ENCODE measurements at places on chromosomes 1 and 21.
A peak's percentile ranks its signal among the peaks of the same experiment; 100 is the strongest.

DNA sequence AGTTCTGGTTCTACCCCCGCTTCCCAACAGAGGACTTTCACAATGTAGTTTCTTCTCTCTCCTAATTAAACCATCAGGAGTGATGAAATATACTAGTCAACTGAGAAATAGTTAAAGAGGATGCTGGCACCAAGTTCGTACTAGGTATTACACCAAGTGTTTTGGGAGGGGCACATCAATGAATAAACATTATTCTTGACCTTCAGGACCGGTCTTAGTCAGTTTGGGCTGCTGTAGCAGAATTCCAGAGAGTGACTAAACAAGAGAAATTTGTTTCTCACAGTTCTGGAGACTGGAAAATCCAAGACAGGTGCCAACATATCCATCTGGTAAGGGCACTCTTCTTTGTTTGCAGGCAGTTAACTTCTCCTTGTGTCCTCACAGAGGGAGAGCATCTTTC is 103.8 kb downstream of the SPATA17 start:
- DNase-seq, result no peak

- no peak for DNase-seq
Observed at GRCh38 chr1:97307151-97307550, 585.6 kb downstream of the PTBP2 start.

GRCh38 chr1:182786223-182786994 is 3.2 kb upstream of the NPL start:
- DNase-seq, result peak; percentile 70

DNA sequence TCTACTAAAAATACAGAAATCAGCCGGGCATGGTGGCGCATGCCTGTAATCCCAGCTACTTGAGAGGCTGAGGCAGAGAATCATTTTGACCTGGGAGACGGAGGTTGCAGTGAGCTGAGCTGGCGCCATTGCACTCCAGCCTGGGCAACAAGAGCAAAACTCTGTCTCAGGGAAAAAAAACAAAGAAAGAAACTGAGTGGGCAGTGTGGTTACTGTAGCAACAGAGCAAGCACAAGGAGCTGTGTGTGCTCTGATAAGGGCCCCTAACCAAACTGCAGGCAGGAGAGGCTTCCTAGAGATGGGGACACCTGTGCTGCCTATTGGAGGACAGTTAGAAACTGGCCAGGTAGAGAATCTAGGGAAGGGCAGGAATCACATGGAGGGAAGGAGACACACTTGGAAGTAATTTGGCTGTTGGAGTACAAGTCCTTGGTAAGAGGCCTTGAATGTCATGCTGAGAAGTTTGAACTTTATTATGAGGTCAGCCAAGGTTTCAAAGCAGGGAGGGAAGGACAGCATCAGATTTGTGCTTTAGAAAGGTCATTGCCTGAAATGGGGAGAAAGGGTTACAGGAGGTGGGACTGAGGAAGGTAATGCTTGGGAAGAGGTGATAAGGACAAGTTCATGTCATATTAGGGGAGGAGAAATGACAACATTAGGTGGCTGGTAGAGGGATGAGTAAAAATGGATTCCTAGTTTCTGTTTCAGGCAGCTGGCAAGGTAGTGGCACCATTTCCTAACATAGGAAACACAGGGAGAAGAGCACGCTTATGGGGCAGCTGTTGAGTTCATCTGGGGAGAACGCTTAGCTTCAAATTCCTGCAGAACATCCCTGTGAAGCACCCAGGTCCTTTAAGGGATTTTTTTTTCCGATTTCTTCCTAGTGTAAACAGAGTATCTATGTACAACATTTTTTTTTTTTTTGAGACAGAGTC is 69.2 kb upstream of the ARTN start:
- no peak for DNase-seq

DNA sequence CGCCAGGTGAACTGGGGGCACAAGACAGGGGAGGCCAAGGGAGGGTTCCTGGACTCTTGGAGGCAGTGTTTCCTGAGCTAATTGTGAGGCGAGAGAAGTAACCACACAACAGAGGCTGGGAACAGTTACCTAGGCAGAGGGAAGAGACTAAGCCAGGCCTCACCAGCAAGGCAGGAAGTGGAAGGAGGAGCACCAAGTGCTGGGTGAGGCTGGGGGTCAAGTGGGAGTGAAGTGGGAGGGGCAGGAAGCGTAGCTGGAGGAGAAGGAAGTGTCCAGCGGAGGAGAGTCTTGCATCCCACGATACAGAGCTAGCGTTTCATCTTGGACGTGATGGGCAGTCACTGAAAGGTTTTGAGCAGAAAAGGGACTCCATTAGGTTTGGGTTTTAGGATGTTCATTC is 48.3 kb upstream of the CAPZB start:
- no peak for DNase-seq

GRCh38 chr1:108595507-108595906 is 35.6 kb downstream of the EEIG2 start:
- DNase-seq, result no peak

- no peak for DNase-seq
Observed at GRCh38 chr1:111535256-111536191, 32.1 kb upstream of the ADORA3 start.

DNA sequence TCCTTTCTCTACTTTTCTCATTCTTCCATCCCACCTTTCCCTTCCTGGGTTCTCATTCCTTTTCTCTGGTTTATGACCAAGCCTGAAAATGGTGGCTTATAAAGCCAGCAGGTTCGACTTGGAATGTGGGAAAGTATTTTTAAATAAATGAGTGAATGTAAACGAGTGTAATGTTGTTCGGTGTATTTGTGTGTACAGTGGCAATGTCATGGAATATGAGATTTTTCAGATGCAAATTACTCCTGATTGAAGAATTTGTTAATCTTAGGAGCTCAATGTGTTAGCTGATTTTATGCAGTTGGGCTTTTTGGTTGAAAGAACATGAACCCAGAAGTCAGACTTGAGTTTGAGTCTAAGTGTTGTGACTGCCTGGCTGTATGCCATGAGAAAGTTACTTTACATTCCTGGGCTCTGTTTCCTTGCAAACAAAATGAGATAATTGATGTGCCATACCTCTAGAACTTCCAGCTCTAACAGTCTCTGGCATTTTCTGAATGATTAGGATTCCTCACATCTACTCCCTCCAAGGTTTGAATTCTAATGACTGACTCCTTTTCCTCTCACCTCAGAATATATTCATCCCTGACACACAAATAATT is 6.6 kb downstream of the SGIP1 start:
- DNase-seq, result no peak

DNA sequence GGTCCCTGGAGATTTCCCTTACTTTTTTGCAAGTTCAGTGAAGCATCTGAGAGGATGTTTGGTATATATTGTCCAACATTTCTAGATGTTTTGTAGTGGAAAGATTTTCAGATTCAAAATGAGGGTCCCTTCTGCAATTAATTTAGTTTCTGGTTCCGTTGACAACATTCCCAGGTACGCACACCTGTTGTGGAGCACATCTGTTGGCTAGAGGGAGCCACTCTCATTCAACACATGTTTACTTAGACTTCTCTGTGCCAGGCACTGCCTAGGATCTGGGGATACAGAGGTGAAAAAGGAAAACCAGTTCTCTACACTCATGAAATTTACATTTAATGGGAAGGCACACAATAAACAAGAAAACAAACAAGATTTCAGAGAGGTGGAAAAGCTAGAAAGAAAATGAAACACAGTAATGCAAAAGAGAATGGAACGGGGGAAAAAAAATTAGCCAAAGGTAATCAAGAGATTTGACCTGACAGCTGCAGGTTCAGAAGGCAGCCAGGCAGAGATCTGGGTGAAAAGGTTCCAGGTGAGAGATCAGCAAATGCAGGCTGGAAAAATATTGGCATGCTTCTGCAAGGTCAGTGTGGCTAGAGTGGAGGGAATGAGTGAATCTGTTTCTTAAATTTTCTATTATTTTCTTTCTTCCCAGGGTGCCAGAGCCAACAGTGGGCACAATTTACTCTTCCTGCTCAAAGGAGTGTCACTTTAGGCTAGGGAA is 48.4 kb upstream of the KAZN start:
- DNase-seq, result no peak

Data from NCI-H460 (cell line).